Vagina (tissue), 2 donors: ENCODE measurements at places on chromosomes 4 and X.

DNA sequence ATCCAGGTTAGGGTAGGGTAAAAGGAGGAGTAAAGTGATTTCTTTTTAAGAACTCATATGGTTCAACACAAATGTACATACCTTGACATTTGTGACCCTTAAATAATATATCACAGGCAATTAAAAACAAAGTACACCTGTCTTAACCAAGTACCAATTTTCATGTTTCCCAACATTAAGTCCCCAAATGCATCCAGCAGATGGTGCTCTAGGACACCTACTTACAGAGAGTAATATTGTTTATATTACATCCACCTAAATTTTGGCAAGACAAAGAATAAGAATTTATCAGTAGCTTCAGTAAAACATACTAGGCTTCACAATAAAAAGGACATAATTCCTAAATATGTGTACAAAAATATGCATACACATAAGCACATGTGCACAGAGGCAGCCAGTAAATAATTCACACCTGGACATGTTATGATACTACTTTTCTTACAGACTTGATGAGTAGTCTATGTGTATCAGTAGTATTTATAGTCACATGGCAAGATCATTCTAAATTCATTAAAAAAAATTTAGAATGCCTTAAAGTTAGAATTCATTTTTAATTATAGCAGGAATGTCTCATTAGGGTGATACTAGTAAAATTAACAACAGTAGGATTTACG, 219.7 kb downstream of the DCLK2 start:
- no peak for DNase-seq

DNA sequence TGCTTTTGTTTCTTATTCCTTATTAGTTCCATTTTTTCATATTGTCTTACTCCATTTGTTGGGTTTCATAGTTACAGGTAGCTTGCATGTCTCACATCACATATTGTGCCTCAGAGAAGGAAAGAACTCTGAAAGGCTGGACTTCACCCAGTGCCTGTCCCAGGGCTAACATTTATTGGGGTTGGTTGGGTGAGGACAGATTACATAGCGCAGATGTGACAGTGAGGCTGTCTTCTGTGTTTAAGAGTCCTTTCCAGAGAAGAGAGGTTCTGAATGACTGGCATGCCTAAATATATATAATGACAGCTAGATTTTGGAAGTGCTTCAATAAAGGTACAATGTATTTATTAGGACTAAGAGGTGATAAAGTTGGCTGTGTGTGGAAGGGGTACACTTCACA, 2.7 kb downstream of the ZNF330 start:
- DNase-seq, result no peak

GRCh38 chr4:15510961-15511360, 41.3 kb downstream of the CC2D2A start:
- no peak for DNase-seq

- no peak for DNase-seq
Measured at GRCh38 chrX:3717742-3718420, 4.4 kb upstream of the PRKX start.
